ENCODE measurements at places on chromosomes 13 and 19.

DNA sequence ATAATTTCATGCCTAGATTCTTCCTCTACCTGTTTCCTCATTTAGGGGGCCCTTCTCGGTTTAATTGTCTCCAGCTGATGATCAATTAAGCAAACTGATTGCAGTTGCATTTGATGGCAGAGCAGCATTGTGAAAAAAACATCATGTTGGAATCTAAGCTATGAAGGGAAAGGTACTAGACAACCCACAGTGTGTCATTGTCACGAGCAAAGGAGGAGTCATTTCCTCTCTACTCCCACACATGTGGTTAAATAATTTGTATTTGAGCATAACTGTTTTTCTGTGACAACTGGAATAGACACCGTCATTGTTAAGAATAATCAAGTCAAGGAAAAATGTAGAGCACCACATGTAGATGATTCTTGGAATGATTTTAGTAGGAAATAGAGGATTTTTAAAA is 240.3 kb downstream of the DCT start:
- peak; percentile 50 for DNase-seq

DNA sequence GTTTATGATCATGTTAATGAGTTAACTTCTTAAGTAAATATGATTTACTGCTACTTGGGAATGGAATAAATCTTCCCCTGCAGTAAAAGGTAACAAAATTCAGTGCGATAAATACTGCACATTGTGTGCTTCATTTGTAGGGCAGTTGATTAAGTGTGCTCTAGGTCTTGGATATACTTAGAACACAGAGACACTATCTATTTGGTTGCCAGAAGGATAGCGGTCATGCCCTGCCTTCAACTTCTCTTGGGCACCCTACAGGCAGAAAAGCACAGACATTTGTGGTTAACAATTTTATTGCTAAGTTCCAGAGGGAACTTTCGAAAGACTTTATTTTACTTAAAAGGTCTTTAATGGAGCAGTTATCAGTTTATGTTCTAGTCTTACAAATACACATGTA is 605.8 kb downstream of the PCDH9 start:
- no peak for DNase-seq

GRCh38 chr19:3804429-3804828 is 18.2 kb upstream of the MATK start:
- no peak for DNase-seq

DNA sequence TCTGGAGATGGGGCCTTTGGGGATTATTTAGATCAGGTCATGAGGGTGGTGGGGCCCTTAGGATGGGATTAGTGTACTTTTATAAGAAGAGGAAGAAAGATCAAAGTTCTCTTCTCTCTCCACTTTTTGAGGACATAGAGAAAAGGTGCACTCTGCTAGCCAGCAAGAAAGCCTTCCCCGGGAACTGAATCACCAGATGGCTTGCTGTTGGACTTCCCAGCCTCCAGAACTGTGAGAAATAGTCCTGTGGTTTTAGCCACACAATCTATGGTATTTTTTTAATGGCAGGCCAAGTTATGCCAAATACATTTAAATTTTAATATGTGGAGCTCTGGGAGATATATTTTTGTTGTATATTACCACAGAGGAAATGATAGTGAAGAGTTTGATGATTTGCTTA is 385.8 kb downstream of the KLF12 start:
- no peak for DNase-seq

GRCh38 chr13:109645831-109646230 is 140.6 kb downstream of the IRS2 start:
- no peak for DNase-seq

DNA sequence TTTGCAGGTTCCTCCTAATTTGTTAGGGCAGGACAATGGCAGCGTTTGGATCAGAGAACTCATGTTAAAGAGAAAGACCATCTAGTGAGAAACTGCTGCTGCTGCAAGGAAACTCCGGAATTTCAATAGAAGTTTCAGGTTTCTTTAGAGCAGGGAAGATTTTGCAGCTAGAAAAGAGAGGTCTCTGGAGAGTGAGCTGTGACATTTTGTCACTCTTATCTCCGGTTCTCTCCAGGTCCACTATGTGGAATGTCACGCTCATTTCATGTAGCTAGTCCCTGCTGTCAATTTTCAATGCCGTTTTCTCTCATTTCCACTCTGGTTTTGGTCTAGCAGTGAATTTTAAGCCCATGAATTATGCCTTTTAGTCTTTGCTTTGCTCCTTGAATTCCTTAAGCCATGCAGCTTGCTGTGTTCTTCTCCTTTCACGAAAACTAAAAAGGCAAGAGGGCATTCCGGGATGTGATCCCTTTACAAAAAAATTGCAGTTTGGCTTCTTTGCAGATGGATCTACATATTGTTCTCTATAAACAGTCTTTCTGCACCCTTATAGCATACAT is 46.7 kb upstream of the POSTN start:
- DNase-seq, result no peak

DNA sequence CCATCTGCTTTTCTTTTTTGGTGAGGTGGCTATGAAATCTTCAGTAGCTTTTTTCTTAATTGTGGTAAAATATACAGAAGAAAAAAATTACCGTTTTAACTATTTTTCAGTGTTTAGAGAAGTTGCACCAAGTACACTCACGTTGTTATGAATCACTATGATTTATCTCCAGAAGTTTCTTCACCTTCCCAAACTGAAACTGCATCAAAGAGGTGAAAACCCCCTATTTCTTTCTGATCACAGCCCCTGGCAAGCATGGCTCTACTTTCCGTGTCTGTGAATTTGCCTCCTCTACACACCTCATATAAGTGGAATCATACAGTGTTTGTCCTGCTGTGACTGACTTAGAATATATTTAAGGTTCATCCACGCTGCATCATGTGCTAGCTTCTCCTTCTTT is 15.6 kb upstream of the SIGLEC10 start:
- DNase-seq, result no peak

GRCh38 chr19:46739290-46739771 is 6.5 kb upstream of the FKRP start:
- DNase-seq, result no peak

- DNase-seq, result no peak
Measured at GRCh38 chr13:56396318-56396717, 744.4 kb upstream of the PRR20A start.

DNA sequence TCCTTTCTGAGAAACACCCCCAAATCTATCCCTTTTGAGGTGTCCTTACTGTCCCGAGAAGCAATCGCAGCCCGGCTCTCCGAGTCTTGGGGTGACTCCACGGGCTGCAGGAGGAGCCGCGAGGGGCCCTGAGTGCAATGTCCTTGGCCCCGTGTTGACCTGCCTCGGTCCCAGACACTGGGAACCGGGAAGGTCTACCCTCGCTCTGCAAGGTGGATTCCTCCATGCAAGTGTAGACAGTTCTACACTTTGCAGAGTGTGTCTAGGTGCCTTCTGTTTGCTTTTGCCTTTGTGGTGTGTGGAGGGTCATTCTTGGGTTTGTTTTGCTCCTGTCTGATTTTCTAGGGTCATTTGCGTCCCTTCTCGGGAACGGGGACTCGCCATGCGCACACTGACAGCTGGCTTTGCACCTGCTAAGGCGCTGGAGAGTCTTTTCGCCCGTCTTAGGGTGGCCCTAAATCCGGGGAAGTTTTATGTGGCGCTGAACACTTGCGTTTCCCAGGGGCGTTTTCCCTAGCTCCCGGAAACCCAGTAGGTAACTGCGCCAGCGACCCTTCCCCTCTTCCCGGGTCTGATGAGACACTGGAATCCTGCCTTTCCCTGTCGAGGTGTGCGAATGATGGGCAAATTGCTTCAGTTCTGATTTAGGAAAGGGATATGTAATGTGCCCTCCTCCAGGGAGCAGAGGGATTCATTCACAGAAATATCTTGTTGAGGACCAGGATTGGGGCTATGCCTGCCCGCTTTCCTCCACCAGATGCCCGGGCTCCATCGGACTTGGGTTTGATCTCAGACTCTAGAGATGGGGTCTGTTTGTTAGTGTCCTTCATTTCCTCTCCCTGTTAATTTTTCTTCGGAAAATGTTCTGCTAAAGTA is 755 bp downstream of the SERTM1 start:
- DNase-seq, result no peak

DNA sequence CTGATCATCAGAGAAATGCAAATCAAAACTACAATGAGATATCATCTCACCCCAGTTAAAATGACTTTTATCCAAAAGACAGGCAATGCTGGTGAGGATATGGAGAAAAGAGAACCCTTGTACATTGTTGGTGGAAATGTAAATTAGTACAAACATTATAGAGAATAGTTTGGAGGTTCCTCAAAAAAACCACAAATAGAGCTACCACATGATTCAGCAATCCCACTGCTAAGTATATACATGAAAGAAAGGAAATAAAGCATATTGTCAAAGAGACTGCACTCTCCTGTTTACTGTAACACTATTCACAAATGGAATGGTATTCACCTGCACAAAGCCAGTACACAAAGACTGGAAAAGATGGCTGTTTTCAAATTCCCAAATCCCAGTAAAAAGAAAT is 1233.7 kb downstream of the PCDH17 start:
- no peak for DNase-seq

DNA sequence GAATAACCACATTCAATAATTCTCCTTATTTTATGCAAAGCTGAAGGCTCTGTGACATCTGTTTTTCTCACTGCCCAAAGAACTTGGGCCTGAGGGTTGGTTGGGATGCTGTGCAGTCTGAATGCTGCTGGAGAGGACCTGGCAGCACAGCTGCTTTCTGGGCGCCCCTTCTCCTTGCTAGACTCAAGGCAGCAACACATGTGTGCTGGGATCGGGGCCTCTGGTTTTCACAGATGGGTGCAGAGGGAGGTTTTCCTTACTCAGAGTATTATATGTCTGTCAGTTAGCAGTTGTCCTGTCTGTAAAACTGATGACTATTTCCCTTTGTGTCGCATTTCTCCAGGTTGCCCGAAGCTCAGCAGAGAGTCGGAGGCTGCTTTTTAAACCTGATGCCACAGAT is 53.2 kb upstream of the TEX29 start:
- DNase-seq, result no peak

DNA sequence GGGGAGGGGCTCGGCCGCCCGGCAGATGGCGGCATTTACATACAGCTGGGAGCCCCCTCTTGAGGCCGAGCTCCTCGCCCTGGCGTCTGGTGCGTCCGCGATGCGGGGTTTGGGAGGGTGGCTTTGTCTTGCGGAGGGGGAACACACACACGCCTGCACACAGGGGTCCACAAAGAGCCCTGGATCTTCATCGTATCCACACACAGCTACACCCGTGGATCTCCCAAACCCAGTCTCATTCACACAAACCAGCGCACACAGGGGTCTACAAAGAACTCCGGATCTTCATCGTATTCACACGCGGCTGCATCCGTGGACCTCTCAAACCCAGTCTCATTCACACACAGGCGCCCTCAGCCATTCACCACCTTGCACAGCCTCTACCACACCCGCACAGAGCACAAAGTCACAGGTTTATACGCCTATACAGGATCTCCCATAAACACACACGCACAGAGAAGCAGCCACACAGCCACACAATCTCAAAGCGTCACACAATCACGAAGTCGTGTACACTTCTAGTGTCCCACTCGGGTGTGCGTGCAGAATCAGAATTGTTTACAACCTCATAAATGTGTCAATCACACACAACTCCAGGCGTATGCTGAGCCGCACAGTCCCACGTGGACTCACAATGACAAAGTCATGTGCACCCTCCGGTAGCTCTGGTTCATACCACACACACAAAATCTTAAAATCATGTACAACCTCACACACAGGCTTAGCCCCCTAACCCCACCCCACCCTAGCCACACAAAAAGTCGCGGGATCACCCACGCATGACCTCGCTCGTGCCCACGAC is 550 bp upstream of the DLL3 start:
- peak; percentile 40 for DNase-seq

DNA sequence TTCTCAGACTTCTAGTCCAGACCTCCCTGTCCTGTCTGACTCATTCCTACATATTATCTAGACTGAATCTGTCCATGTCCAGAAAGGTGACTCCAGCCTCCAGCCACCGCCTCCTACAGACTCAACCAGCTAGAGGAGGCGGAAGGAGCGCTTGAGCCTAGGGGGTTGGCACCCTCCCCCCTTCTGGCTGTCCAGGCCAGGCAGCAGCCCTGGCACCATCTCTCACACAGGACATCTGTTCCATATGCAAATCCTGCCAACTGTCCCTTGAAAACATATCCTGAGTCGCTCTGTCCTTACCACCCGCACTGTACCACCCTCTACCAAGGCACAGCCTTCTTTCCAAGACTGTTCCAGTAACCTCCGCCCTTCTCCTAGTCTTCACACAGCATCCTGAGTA is 150.7 kb upstream of the WASF3 start:
- DNase-seq, result no peak

DNA sequence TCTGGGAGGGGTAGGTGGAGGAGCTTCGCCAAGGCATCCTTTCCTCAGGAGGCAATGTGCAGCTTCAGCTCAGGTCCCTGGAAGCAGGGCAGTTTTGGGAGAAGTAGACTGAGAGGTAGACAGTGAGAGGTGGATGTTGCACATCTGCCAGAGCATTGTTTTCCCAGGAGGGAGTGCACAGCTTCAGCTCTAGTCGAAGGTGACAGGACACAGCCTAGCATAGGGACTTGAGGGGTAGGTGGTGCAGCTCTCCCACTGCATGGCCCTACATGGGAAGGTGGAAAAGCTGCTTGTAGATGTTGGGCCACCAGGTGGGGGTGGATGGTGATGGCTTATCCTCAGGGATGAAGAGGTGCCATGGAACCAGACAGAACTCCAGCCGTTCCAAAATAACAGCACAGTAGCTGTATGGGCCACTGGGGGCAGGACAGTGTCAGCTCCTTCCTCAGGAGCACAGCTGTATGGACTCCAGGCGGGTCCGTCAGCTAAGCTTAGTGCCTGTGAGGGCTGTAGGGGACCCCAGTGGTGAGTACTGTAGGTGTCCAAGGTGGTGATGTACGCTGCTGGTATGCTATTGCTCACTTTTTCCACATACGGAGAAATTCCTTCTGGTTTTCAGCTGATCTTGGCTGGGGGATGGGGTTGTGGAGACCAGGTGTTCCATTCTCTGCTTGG is 17.4 kb upstream of the ZNF543 start:
- DNase-seq, result no peak

DNA sequence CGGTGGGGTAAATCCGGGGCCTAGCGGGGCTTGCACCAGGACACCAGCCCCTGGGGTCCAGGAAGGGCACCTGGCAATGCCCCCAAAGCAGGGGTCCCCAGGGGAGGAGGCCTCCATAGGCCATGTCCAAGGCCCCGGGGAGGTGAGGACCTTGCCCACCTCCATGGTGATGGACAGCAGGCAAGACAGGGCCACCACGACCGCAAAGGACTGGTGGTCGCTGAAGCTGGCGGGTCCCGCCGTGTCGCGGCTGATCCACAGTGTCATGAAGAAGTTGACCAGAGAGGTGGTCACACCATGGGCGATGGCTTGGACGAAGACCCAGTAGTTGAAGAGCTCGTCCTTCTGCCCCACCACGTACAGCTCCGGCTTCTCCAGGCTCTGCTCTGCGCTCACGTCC is 26.8 kb downstream of the ATP8B3 start:
- DNase-seq, result no peak

- DNase-seq, result no peak
Measured at GRCh38 chr13:110353339-110353977, 46.4 kb downstream of the COL4A2 start.

DNA sequence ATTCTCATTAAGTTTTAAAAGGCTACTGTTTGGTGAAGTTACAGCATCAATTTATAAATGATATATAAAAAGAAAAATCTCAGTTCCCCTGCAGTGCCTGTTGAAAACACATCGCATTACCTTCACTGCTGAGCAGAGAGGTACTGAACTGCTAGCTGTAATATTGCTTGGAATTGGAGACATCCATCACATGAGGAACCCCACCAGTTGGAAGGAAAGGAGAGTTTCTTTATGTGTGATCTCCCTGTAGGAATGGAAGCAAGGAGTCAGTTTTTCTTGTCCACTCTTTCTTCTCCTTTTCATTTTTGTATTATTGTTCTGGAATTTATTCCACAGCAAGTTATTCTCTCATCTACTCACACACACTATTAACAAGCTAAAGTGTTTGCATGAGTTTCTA is 1586.0 kb upstream of the PRR20A start:
- no peak for DNase-seq

All from HFFc6 (cell line).